ENCODE measurements at places on chromosomes 6 and 20.

DNA sequence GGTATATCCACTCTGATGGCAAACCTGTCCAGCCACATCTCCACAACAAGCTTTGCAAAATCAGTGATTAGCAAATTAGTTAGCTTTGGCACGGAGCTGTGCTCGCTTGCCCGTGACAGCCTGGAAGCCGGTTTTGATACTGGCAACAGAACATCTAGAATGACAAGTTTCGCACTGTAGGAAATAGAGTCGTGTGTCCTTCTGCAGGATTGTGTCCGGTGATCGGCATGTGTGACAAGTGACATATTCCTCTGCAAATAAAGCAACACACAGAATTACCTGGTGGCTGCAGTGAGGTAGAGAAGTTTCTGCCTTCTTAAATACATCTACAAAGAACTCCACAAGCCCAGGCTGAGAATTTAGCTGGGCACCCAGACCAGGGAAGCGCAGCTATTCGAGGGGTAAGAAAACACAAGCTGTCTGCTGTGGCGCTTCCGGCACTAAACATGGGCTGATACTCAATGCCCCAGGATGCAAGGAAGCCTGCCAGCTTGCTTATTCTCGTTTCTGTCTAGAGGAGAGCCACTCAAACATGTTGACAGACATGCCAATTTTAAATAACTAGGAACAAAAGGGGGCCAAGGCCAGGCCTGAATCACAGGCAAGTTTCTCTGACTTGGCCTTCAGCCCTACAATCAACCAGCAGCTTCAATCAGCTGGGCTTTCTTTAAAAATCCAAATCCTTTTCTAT lies 22.2 kb downstream of the EIF2S2 start:
- no peak for DNase-seq

DNA sequence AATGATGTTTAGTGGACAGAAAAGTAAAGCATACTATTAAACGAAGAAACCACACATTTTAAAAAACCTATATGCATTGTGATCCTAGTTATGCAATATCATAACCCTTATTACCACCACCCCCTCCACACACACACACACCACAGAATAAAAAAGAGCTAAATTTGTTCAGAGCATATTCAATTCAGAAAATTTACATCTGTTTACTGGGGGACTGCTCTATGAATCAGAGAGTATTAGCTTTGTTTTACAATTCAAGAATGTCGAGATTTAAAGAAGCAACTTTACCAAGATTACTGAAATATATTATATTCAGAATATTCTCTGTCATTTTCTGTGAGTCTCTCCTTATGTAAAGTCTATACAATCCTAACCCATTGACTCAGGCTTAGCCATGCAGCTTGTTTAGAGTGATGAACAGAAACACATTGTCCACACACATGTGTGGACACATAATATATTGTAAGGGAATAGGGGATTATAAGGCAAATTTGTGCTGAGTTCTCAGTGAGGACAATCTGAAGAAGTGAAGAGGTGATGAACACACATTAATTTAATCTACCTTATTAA lies 369.6 kb upstream of the MARCKS start:
- DNase-seq, result no peak

- no peak for DNase-seq
These were observed 643 bp downstream of the CD24 start for GRCh38 chr6:106973836-106974335.

- DNase-seq, result no peak
These were observed 459.5 kb downstream of the LMBRD1 start for GRCh38 chr6:69337311-69337710.
